ENCODE measurements at places on chromosomes 7 and 10.

DNA sequence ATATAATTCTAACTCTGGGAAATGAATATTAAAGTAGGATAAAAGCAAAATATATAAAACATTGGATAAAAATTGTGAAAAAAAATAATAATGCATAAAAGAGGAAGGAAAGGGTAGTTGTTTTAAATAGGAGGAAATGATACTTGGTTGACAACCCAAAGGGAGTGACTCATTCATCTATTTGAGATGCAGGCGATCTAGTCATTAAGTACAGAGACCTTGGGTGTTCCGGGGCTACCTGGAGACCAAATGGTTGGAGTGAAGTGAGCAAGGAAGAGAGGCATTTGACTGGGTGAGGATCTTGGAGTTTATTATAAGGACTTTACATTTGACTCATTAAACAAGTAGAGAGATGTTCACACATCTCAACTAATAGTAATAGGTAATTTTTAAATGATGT is 111.0 kb downstream of the LRRTM3 start:
- DNase-seq = no peak

DNA sequence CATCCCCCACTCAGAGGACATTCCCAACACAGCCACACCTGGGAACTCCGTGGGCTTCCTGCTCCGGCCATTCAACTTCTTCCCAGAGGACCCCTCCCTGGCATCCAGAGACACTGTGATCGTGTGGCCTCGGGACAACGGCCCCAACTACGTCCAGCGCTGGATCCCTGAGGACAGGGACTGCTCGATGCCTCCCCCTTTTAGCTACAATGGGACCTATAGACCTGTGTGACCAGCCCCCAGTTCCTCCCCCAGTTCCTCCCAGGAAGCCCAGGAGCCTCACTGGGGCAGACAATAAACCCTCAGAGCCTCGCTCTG is 8.6 kb downstream of the AOC1 start:
- DNase-seq = no peak

GRCh38 chr10:103507235-103508191 is 14.0 kb downstream of the NEURL1 start:
- DNase-seq = no peak

- DNase-seq = no peak
Observed at GRCh38 chr10:72659694-72660093, 32.2 kb upstream of the MCU start.

- no peak for DNase-seq
Observed at GRCh38 chr10:3321123-3321522, 148.5 kb upstream of the PITRM1 start.

GRCh38 chr10:62237506-62237905 is 31.1 kb downstream of the RTKN2 start:
- no peak for DNase-seq

GRCh38 chr7:128039544-128039953 is 8.3 kb upstream of the LRRC4 start:
- DNase-seq = no peak

GRCh38 chr10:118340486-118340885 is 1.6 kb downstream of the FAM204A start:
- no peak for DNase-seq

DNA sequence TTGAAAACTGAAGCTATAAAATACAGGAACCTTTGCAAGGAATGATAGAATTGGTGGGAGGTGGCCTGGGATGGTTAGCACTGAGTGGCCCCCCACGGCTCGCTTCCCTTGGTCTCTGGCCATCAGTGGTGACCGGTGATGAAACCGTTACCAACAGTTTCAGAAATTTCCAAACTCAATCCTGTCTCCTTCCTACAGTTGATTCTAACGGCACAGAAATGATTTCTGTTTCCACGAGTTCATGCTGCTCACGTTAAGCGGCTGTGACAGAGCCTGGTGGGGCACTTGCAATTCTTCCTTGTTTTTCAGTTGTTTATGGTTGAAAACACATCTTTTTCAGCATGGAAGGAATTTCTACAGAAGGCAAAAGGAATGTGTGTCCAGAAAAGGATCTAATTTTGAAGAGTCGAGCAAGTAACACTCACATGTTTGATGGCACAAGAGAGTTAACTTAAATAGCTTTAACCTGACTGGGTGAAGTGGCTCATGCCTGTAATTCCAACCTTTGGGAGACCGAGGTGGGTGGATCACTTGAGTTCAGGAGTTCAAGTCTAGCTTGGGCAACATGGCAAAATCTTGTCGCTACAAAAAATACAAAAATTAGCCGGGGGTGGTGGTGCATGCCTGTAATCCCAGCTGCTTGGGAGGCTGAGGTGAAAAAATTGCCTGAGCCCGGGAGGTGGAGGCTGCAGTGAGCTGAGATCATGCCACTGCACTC is 100.1 kb downstream of the DNAJB6 start:
- DNase-seq = no peak

DNA sequence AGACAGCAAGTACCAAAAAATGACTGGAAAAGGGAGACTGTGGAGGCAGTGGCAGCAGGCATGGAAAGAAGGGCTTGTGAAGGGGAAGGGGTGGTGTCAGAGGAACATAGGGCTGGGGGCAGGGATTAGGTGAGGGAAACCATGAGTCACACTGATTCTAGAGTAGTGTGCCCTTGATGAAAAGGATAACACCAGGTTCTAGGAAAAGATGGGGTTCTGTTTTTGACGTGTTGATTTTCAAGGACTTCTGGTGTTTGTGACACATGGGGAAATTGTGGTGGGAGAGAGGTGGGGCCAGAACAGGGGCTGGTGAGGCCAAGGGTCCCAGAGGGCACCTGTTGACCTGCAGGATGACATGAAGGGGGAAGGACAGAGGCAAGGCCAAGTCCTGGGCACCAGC is 57.1 kb downstream of the FIGNL1 start:
- DNase-seq = no peak

DNA sequence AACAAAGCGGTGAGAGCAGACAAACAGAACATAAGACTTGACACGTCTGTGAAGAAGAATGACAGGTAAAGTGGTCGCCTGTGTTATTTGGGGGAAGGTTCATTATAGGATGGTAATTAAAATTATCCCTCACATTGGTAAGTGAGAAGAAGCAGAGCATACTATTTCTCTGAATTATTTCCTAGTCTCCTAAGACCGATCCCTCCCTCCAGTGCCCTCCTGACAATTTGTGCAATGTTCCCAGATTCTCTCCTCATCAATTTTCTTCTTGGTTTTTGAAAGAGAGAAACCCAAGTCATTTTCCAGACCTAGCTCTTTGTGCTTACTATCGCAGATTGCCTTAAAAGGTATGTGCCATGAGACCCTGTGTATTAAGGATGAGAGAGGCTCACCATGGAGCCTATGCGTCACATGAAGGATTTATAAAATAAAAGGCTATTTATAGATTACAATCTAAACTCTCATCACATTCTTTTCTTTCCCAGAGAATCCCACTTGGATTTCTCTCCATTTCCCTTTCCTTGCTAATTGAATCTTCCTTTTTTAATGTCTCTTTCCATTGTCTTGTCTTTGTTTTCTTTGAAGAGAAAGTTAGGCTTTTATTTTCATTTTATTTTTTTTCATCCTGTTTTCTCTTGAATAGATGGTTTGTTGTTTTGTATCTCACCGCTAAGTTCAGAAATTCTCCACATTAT is 112.0 kb downstream of the PPP1R3A start:
- DNase-seq = no peak

DNA sequence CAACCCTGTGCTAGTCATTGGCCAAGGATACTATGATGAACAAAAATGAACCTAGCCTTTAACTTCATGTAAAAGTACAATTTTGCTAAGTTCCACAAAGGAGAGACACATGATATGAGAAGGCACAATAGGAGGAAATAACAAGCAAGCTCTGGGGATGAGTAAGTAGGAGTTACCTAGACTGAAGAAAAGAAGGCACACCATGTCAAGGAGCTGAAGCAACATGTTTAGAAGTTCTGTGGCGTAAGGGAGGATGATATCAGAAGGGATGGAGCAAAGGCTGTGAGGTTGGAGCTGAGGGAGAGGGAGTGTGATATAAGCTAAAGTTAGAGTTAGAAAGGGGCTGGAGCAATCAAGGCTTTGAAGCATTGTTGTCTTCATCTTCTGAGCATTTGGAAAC is 25.6 kb downstream of the KIFBP start:
- DNase-seq = no peak

DNA sequence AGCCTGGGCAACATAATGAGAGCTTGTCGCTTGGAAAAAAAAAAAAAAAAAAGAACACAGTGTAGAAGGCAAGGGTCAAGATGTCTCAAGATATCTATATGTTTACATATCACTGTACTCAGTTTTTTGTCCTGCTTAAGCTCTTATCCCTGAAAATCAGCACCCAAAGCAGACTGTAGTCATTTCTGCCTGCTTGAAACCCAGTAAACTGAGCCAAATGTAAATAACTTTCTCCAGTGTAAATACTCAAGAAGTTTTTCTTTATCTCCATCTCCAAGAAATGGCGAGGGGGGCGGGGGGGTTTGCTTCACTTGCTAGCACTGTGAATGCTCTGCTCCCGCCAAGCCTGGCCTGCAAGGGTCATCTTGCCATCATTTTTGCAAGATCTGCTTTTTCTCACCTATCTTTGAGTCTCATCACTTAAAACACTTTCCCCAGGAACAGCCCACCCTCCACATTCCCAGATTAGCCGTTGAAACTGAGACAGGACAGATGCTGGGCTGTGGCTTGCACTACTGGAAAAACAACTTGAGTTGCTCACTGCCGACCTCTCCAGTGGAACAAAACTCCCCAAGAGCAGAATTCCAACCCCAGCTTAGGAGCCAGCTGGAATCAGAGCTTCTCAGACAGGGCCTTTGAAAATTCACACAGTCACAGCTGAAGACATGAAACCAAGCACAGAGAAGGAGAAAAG is 54.6 kb downstream of the AFAP1L2 start:
- DNase-seq = no peak

DNA sequence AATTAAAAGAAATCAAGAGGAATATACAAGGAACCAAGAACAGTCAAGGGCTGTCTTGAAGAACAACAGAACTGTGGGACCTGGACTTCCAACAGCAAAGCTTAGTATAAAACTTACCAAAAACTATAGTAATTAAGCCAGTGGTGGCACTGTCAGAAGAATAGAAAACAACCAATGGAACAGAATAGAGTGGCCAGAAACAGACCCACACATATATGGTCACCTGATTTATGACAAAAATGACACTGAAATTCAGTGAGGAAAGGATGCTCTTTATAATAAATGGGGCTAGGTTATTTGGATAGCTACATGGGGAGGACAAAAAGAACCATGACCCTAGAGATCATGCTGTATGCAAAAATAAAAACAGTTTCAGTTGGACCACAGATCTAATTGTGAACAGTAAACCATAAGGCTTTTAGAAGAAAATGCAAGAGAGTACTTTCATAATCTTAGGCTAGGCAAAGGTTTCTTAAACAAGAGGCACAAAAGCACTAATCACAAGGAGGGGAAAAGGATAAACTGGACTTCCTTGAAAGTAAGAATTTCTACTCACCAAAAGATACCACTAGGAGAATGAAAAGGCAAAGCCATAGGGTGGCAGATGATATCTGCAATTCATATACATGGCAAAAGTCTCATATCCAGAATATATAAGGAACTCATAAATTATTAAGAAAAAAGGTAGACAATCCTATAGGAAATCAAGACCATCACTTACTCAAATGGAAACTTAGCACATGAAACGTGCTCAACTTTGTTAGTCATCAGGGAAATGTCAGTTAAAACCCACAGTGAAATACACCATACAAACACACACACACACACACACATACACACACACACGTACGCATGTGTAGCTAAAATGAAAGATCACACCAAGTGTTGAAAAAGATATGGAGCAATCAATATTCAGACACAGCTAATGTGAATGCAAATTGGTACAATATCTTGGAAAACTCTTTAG is 20.8 kb downstream of the HYCC1 start:
- no peak for DNase-seq

DNA sequence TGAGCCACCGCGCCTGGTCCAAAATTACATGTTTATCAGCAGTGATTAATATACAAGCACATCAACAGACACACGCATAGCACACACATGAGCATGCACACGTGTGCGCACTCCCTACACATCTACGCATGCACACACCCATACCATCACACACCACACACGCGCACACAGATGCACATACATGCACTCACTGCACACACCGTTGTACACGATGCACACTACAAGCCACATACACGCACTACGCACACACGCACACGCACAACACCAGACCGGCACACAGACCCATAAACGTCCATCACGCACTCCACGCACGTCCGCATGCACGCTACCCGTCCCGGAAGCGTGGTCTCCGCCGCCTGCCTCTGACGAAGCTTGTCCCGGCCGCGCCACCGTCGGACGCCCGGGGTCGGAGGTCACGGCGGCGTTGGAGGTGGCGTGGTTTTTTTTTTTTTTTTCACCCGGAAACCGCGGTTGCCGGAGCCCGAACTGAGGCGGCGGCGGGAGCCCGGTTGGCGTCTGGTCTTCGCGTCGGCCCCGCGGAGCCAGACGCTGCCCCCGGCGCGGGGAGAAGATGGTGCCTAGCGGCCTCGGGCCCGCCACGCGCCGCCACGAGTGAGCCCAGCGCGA is at the start of gene TMEM248:
TSS of gene TMEM248 (plus strand) at position 457 of the 627 bp plus-strand sequence. CDS start 20,641 bp downstream, outside the sequence.
- peak; percentile 89 for DNase-seq

GRCh38 chr10:69218831-69219230 is 1.3 kb upstream of the HKDC1 start:
- no peak for DNase-seq

GRCh38 chr7:148116829-148117403 is 473.6 kb upstream of the C7orf33 start:
- no peak for DNase-seq

- DNase-seq = no peak
Observed at GRCh38 chr10:119976421-119976820, 83.9 kb downstream of the SEC23IP start.

- no peak for DNase-seq
Observed at GRCh38 chr10:31756101-31756728, 172.4 kb downstream of the ARHGAP12 start.

- DNase-seq = no peak
Observed at GRCh38 chr10:124632566-124632965, 111.6 kb downstream of the FAM53B start.

DNA sequence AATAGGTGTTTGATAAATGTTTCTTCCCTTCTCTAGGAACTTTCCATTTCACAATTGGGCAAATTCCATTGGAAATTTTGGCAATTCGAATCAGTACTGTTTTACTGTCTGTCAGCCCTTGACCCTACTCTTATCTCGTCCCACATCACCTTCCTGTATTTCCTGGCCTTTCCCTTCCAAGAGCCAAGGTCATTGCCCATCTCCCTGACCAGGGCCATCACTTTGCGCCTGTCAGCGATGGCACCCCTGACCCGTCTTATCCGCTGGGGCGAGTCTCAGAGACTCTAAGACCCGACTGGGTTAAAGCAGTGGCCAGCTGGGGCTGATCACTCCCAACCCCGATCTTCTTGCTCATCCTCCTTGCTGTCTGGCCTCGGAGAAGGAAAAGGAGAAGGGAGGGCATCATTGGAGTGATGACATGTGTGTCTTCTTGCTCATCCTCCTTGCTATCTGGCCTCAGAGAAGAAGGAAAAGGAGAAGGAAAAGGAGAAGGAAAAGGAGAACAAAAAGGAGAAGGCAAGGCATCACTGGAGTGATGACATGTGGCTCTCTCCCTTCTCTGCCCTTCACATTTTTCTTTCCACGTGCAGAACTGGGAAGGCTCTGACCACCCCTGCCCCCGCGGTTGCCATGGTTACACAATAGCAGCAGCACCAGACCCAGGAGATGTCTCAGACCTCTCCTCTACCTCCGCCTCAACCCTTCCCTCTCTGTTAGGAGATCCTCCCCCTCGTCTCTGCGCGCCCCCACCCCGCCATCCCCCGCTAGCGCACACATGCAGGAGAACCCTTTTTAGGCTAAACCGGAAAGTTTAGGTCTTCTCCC is 2.0 kb downstream of the SEMA3D start:
- DNase-seq = peak; percentile 14

- no peak for DNase-seq
Observed at GRCh38 chr7:75690121-75690523, 48.6 kb downstream of the HIP1 start.
